Psoas muscle (tissue), 8 donors: ENCODE measurements at places on chromosomes 6 and 20. TPM values are rescaled to one million over a fixed set of nuclear protein-coding genes. Genes with fewer than 3 reads are reported as not detected.
A peak's percentile ranks its signal among the peaks of the same experiment; 100 is the strongest.

ARHGAP40 gene
- total RNA-seq = not detected

- no peak overlapping the region for H3K4me3 ChIP-seq
- no peak overlapping the region for H3K27ac ChIP-seq
- no peaks in the 10 kb centered on the region for H3K4me1 ChIP-seq
- DNase-seq = no peak
- H3K36me3 ChIP-seq = no peaks in the 10 kb centered on the region
- no peaks in the 10 kb centered on the region for H3K27me3 ChIP-seq
Observed at GRCh38 chr20:39813190-39813829, 851.2 kb downstream of the DHX35 start.

- H3K27me3 ChIP-seq = no peaks in the 10 kb centered on the region
- no peaks in the 10 kb centered on the region for H3K4me1 ChIP-seq
- DNase-seq = no peak
- H3K27ac ChIP-seq = no peak within 1 kb of the TSS
Observed at GRCh38 chr20:31967830-31968249, at the start of gene XKR7. TSS of gene XKR7 (plus strand) at chr20:31968151. CDS start at chr20:31968176, 25 bp downstream.

DNA sequence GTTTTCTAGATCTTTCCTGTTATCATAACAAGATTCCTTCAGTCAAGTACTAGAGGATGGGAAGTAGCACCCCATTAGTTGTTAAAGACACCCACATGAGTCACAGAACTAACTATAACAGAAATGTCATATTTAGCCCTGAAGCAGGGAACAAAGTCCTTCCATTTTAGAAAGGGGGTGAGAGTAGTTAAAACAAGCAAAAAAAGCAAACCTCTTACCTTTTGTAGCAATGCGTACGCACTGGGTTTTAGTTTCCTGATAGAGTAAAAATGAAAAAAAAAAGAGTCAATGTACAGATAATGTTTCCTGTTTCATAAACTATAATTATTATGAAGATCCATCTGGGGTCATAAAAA is 163.7 kb upstream of the THEMIS start:
- no peaks in the 10 kb centered on the region for H3K4me1 ChIP-seq
- no peaks in the 10 kb centered on the region for H3K27me3 ChIP-seq
- no peak overlapping the region for H3K4me3 ChIP-seq
- no peak for DNase-seq
- no peak overlapping the region for H3K27ac ChIP-seq

DNA sequence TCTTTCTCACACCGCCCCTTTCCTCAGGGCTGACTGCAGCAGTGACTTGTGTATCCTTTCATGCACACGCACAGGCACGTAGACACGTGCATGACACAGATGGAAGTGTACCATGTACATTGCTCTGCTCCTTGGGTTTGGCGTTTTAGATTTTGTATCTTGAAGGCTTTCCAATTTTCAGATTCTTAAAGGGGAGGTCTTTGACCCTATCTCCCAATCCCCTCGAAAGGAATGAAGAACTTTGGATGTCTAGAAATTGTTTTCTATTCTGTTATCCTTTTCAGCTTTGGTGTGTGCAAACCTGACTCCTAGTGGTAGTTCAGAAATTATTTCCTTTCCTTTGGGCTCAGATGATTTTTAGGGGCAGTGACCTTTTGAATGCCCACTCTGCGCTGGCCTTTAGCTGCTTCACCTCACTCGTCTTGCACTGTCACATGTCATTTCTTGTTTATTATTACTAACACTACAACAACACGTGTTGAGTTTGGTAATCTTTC is 63.0 kb downstream of the HIVEP1 start:
- peaks cover 2% of the 10 kb centered on the region for H3K4me1 ChIP-seq
- no peak overlapping the region for H3K27ac ChIP-seq
- H3K27me3 ChIP-seq = no peaks in the 10 kb centered on the region
- no peak for DNase-seq
- H3K4me3 ChIP-seq = no peak overlapping the region

GRCh38 chr6:72412709-72413044 is 209.2 kb upstream of the KCNQ5 start:
- DNase-seq = no peak
- no peak overlapping the region for H3K4me3 ChIP-seq
- H3K36me3 ChIP-seq = no peaks in the 10 kb centered on the region

DNA sequence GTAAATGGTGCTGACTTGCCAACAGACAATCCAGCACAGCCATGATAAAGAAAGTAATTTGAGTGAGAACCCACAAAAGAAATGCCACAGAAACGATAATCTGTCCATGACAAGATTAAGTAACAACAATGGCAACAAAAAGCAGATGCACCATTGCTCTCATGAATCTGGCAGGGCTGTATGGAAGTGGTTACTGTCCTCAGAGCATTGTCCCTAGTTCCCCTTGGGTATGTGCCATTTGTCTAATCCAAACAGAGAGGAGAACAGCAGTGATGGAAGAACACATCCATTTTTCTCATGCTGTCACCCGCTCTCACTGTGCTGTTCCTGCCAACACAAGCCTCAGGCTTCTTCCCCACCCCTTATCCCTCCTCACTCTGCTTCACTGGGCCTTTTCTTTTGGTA is 65.8 kb downstream of the REV3L start:
- peaks cover 41% of the 10 kb centered on the region for H3K4me1 ChIP-seq
- no peak overlapping the region for H3K4me3 ChIP-seq
- H3K27me3 ChIP-seq = no peaks in the 10 kb centered on the region
- H3K27ac ChIP-seq = peak overlapping the region; percentile 9
- peaks cover 3% of the 10 kb centered on the region for H3K36me3 ChIP-seq
- DNase-seq = no peak
